ENCODE measurements at places on chromosomes 13 and 19. TPM values are rescaled to one million over a fixed set of nuclear protein-coding genes. Genes with fewer than 3 reads are reported as not detected.

GRCh38 chr13:24512197-24512907 is at the start of gene PARP4:
PARP4 (minus strand) TSS chr13:24512778; CDS start chr13:24503776, 9,002 bp downstream.
- DNase-seq: peak; percentile 90

- DNase-seq: peak; percentile 93
Observed at GRCh38 chr13:27556109-27556508, 64.2 kb downstream of the LNX2 start.

GRCh38 chr13:50085063-50085462 is 69.8 kb downstream of the KCNRG start:
- peak; percentile 65 for DNase-seq

C1QTNF9B gene
- total RNA-seq: not detected

- no peak for DNase-seq
Observed at GRCh38 chr19:45879055-45879454, 6.9 kb downstream of the IRF2BP1 start.

DNA sequence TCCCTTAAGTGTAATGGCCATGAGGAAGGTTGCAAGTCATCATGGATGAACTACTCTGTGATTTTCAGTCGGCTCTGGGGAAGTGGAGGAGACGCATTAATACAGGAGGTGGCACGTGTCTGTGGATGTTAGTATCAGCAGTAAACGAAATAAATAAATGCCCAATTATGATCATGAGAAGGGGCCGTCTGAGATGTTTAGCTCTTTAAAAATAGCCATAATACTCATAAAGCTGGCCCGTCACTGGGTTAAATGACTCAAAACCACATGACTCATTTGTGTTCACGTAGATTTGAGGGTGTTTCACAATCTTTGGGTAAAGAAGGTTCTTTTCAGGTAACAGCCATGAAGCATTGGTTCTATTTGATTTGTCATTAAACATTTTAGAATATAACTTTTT is 620.6 kb downstream of the GPC6 start:
- DNase-seq: no peak
